SJSA1 (cell line): ENCODE measurements at places on chromosomes 3 and 15.

DNA sequence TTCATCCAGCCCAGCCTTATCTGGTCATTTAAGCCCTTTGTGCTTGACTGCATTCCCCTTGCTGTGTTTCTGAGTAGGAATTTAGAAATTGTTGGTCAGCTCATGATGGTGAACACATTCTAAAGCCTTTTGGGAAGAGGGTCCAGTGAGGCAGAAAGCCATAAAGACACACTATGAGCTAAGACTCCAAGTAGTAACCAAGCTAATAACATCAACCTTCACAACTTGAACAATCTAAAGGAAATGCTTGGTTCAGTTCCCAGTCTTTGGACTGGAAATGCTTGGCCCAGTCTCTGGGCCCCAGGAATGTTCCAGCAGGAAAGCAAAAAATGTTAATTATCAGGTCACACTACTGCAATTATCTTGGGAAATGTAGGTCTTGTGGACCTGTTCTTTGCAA, 7.7 kb downstream of the PLSCR1 start:
- DNase-seq = no peak

DNA sequence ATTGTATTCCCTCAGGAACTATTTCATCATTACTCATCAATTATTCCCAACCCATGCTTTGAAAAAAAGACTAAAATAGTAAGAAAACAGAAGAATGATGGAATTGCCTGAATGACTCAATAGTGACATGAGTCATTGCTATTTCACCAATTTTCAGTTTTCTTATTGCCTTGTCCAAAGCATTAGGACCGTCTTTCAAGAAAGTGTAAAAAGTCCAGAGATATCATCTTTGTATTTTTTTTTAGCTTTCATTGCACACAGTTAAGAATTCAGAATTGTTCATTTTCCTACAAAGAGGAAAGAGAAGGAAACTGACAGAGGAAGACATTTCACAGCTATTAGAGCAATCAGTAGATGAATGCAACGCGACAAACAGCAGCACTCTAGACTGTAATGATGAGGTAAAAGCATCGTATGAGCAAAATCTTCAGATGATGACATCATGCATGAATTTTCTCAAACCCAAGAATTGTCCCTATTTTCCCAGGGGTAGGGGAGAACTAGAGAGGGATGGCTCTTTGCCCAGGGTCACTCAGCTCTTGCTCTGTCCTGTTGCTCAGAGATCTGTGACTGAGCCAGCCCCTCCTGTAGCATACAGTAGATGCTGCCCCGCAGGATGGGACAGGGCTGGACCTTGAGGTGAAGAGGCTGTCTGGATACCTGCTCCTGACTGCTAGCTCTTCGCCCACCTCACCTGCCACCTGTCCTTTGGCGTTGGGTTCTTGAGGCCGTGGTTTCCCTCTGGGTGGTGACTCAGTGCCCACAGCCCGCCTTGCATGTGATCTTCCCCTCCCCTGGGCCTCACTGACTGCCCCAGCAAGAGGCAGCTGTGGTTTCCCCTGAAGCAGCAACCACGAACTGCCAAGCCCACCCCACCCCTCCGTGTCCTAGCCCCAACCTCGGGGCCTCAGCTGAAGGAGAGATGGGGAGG, 84.8 kb downstream of the PPCDC start:
- peak; percentile 91 for DNase-seq

DNA sequence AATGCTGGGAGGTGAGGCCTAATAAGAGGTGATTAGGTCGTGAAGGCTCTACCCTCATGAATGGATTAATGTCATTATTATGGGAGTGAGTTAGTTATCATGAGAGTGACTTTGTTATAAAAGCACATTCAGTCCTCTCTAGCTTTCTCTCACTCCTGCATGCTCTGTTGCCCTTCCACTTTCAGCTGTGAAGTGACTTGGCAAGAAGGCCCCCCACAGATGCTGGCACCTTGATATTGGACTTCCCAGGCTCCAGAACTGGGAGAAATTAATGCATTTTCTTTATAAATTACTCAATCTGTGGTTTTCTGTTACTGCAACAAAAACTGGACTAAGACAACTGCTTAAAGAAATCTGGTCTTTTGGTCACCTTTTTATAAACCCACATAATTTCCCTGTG, 144.3 kb downstream of the FBN1 start:
- DNase-seq = no peak

DNA sequence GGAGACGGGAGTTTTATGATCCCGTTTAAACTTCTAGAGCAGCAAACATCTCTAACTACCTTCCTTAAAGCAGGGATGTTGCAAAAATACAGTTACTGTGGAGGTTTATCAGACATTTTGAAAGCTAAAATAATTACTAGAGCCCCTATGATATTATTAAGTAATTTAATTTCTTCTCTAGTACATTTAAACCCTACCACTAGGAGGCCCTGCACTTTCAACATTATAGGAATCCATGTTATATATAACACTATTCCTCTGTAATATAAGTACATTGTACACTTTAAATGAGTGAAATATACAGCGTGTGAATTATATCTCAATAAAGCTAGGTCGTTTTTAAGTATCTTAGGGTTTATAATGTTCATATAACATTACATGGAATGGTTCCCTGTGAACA, 11.5 kb downstream of the SETMAR start:
- no peak for DNase-seq

DNA sequence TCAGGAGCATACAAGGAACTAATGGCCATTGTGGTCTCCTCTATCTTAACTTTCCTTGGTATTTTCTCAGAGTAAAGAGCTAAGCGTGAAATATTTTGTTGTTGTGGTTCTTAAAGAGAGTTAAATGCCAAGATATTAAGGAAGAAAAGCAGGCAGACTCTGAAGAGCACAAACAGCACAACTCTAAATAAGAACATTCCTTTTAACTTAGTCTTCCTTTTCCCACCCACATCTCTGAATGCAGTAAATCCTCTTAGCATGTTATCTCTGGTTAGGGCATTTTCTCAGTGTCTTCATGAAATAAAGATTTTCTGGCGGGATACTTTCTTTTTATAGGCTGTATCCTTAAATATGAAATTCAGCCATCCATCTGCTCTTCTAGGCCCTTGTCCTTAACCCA, 1.5 kb downstream of the GPR87 start:
- no peak for DNase-seq

DNA sequence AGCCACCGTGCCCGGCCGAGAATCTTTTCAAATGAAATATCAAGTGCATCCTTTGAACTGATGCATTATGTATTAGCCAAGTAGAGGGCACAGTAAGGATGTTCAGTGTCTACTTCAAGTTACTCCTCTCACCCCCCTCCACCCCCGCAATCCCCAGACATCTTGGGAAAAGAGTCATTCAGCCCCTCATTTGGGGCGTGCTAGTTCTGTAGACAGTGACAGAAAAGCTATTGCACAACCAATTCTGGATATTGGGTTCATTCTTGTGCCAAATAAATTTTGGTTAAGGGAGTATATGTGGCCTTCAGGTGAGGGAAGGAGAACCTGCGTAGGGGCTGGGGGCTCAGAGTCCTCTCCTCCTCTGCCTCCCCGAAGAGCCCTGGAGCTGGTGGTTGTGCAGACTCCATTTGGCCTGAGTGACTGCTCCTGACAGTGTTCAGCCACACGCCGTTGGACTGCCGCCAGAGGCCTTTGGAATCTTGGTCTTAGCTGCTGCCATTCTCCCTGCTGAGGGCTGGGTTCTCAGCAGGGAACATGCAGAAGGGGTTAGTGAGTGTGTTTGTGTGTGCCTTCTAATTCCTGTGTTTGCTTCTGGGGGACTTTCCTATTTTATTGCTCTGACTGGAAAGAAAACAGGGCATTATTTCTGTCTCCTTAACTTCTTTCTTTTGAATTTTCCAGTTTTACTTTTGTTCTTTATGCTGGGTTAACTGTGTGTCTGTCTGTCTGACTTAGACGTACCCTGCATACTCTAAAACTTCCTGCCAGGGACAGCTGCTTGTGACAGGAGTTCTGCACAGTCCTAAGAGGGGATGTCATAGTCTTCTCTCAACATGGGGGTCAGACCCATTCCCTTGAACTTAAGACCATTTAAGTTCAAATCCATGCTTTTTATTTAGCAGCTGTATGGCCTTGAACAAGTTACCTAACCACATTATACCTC, 21.0 kb downstream of the RARB start:
- peak; percentile 64 for DNase-seq

GRCh38 chr3:50537421-50538129, 30.0 kb downstream of the C3orf18 start:
- no peak for DNase-seq

GRCh38 chr15:35858707-35859106, 312.7 kb upstream of the DPH6 start:
- no peak for DNase-seq

GRCh38 chr15:75054172-75054897, 30.9 kb downstream of the PPCDC start:
- DNase-seq = peak; percentile 66

DNA sequence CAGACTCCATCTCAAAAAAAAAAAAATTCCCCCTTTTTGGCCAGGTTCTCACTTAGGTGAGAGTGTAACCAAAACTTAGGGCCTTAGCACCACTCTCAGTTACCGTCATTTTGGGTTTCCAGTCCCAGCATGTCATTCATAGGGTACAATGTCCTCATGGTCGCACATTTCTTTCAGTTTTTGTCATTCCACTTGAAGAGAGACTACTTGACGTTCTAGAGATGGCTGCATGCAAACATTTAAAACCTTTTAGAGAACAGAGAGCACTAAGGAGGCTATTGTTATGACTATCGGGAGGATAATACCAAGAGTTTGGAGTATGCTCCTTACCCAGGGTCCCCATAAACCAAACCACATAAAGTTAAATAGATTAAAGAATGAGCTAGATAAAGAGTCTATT, 37.9 kb upstream of the THUMPD3 start:
- DNase-seq = no peak

- DNase-seq = no peak
Measured at GRCh38 chr3:108518895-108519294, 8.5 kb upstream of the MYH15 start.
